ENCODE measurements at places on chromosomes 3 and 15. TPM values are rescaled to one million over a fixed set of nuclear protein-coding genes. Genes with fewer than 3 reads are reported as not detected.

Gene ALS2CL
- total RNA-seq: 19.7 TPM

Gene POPDC2
- total RNA-seq: 0.26 TPM

Gene CFAP100
- total RNA-seq: not detected

Gene PAK6
- under 0.01 TPM for total RNA-seq

Gene MAGI1
- 15.7 TPM for total RNA-seq

Gene RPUSD3
- total RNA-seq: 22.1 TPM

Gene GRAMD1C
- total RNA-seq: 2.1 TPM

Gene STX19
- not detected for total RNA-seq

Gene RPP14
- 10.6 TPM for total RNA-seq

Gene CHL1
- total RNA-seq: 2.1 TPM

Gene SFMBT1
- total RNA-seq: 5.9 TPM

Gene ANKRD63
- total RNA-seq: not detected

Gene CDHR4
- total RNA-seq: not detected

Gene MNS1
- 2.1 TPM for total RNA-seq

Gene PIGB
- total RNA-seq: 9.0 TPM

Gene DLG1
- total RNA-seq: 53.0 TPM

Gene HGD
- under 0.01 TPM for total RNA-seq

Gene PSMD2
- total RNA-seq: 345 TPM

Gene ELL3
- total RNA-seq: 10.1 TPM

Gene RIOX2
- total RNA-seq: 46.1 TPM

Gene KNG1
- not detected for total RNA-seq

Gene GUCA1C
- total RNA-seq: not detected

Gene CHCHD6
- total RNA-seq: 11.1 TPM

Gene CA12
- 48.4 TPM for total RNA-seq

Gene CELF6
- 0.17 TPM for total RNA-seq

Gene AHSG
- total RNA-seq: not detected

Gene CASR
- not detected for total RNA-seq

Gene SQOR
- 105 TPM for total RNA-seq

Gene IQCF5
- not detected for total RNA-seq
